ENCODE measurements at places on chromosomes 5 and 9. TPM values are rescaled to one million over a fixed set of nuclear protein-coding genes. Genes with fewer than 3 reads are reported as not detected.

DNA sequence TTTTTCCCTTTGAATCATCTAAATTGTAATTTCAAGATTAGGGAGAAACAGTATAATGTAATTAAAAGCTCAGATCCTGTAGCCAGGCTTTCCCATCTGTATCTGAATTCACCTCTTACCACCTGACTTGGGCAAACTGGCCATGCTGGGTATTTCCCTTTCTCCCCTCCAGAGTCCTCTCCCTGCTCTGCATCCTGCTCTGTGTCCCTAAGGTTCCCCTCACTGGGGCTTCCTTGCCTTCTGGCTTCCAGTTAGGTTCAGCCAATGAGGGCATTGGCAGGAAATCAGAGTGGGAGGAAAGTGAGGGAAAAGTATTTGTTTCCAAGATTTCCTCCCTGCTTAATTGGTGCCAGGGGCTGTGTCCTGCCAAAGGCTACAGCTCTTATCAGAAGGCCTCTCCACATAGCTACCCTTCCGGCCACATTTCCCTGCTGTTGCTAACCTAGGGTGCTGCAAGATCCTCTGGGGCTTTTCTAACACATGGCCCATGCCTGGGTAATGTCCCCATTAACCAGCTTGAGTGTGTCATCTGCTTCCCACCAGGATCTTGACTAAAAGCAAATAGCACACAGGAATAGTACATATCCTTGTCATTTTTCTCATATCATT lies 51.0 kb upstream of the MPDZ start:
- no peak for DNase-seq

GRCh38 chr9:38434853-38435252 lies 10.6 kb upstream of the IGFBPL1 start:
- no peak for DNase-seq

Gene NIM1K
- not detected for total RNA-seq

Gene TMEM252
- total RNA-seq: not detected

- DNase-seq: no peak
Observed at GRCh38 chr5:1593903-1594356, 70.2 kb upstream of the LPCAT1 start.

Gene PCDHA2
- total RNA-seq: not detected

- no peak for DNase-seq
Observed at GRCh38 chr5:73943397-73943796, 317.4 kb downstream of the ARHGEF28 start.

DNA sequence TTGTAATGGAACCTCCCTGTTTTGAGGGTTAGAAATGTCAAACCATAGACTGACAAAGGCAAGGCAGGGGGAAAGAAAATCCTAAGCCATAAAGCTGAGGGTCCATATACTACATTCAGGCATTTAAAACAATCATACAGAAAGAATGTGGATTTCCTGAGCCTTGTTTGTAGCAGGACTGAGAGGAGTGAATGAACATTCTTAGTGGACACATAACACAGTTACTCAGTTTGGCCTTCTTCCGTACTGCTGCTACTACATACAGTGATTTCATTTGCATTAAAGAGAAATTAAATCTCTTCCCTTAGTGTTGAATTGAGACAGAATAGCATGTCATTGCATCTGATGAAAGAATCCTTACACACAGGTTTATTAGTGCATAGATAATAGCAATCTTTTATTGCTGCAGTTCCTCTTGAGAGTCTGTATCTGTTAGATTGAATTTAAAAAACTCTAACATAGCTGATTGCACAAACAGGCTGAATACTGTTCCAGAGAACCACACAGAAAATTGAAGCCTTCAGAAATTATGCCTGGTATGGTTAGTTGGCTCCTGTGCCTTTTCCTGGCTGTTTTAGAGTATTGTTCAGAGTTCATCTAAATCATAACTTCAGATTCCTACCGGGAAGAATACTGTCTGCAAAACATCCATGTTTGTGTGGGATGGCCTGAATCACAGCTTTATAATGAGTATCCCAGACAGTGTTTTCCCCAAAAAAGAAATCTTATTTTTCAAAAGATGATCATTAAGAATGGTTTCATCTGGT lies 2.0 kb upstream of the MTX3 start:
- DNase-seq: no peak

Gene PCDHGB1
- 0.29 TPM for total RNA-seq

- no peak for DNase-seq
Observed at GRCh38 chr5:26003966-26004365, 1034.4 kb downstream of the CDH9 start.

Gene AOPEP
- 63.0 TPM for total RNA-seq

Gene ADAMTS12
- total RNA-seq: 3.3 TPM

GRCh38 chr9:36948051-36948450 lies 86.0 kb downstream of the PAX5 start:
- no peak for DNase-seq

Gene MYMK
- not detected for total RNA-seq

DNA sequence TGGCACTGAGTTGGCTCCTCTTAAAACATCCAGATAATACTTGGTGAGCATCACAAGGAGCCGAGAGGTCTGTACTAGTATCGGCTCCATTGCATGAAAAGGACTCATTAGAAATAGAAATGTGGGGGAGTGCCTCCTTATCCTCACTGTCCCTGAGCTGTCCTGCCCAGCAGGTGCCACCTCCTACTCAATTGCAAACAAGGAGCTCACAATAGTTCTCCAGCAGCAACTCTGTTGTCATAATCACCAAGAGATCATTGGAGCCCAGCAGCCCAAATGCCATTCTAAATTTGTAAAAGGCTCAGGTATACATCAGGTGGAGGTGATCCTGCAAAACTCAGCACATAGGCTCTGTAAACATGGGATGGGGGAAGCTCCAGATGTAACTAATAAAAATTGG lies 99.1 kb downstream of the PLK2 start:
- DNase-seq: no peak

Gene IL3
- total RNA-seq: not detected

- no peak for DNase-seq
Observed at GRCh38 chr5:150245111-150245789, 44.3 kb downstream of the CAMK2A start.

Gene SPATA31D4
- not detected for total RNA-seq

GRCh38 chr9:70478963-70479641 lies 64.6 kb upstream of the KLF9 start:
- no peak for DNase-seq

DNA sequence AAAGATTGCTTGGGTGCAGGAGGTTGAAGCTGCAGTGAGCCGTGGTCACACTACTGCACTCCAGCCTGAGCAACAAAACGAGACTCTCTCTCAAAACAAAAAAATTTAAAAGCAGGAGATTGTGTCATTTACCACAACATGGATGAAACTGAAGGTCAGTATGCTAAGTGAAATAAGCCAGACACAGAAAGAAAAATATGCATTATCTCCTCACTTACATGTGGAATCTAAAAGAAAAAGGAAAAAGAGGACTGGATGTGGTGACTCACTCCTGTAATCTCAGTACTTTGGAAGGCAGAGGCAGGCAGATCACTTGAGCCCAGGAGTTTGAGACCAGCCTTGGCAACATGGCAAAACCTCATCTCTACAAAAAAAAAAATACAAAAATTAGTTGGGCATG lies 146.8 kb upstream of the DAPK1 start:
- no peak for DNase-seq

Gene SHC3
- 4.1 TPM for total RNA-seq
